Gastrocnemius medialis (tissue), 4 donors: ENCODE measurements at places on chromosomes 7 and 10. TPM values are rescaled to one million over a fixed set of nuclear protein-coding genes. Genes with fewer than 3 reads are reported as not detected.

The SNX10 gene
- 1.9 TPM for total RNA-seq

- no peak overlapping the region for H3K4me3 ChIP-seq
- no peaks in the 10 kb centered on the region for H3K27me3 ChIP-seq
- no peak for DNase-seq
Measured at GRCh38 chr10:75208181-75208580, 2.4 kb upstream of the VDAC2 start.

DNA sequence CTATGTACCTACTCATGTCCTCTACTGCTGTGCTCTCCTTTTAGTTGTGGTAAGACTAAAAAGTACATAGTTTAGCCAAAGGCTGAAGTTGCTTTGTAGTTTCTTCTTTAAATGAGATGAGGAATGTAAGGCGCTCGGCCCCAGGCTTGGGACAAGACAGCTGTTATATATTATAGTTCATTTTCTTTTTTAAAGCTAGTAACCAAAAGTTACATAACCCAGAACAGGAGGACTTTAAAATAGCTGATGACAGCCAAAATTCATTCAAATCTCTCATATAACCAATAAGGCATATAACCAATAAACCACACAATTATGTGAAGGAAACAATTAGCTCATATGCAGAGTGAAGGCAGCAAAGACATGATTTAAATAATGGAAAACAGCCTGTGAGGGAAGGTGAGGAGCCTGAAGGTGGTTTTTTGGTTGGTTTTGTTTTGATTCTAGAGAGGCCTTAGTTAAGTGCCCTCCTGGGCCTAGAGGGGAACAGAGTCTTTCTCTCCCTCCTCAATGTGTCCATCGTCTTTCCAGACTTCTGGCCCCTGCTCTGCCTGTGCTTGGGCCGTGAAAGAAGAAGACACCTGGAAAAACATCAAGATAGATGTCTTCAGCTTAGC lies 35.8 kb downstream of the SLC26A4 start:
- H3K4me3 ChIP-seq: no peak overlapping the region
- DNase-seq: no peak
- no peak overlapping the region for H3K27ac ChIP-seq
- H3K27me3 ChIP-seq: no peaks in the 10 kb centered on the region

The SYT15B gene
- 1.6 TPM for total RNA-seq

The TUBAL3 gene
- total RNA-seq: 0.18 TPM

- peaks cover 6% of the 10 kb centered on the region for H3K36me3 ChIP-seq
- peak overlapping the region; percentile 32 for H3K27ac ChIP-seq
- no peaks in the 10 kb centered on the region for H3K27me3 ChIP-seq
- H3K4me3 ChIP-seq: no peak overlapping the region
- no peaks in the 10 kb centered on the region for H3K4me1 ChIP-seq
Measured at GRCh38 chr7:135121868-135122267, 26.0 kb upstream of the TMEM140 start.

- no peaks in the 10 kb centered on the region for H3K27me3 ChIP-seq
- H3K27ac ChIP-seq: no peak overlapping the region
- no peaks in the 10 kb centered on the region for H3K36me3 ChIP-seq
- DNase-seq: no peak
- H3K4me1 ChIP-seq: no peaks in the 10 kb centered on the region
- no peak overlapping the region for H3K4me3 ChIP-seq
Measured at GRCh38 chr10:83605783-83606630, 533.3 kb upstream of the GHITM start.

- no peaks in the 10 kb centered on the region for H3K36me3 ChIP-seq
- H3K4me1 ChIP-seq: no peaks in the 10 kb centered on the region
- no peak overlapping the region for H3K27ac ChIP-seq
- DNase-seq: no peak
- H3K27me3 ChIP-seq: peaks cover 3% of the 10 kb centered on the region
Measured at GRCh38 chr10:101558204-101558603, 29.9 kb downstream of the POLL start.

DNA sequence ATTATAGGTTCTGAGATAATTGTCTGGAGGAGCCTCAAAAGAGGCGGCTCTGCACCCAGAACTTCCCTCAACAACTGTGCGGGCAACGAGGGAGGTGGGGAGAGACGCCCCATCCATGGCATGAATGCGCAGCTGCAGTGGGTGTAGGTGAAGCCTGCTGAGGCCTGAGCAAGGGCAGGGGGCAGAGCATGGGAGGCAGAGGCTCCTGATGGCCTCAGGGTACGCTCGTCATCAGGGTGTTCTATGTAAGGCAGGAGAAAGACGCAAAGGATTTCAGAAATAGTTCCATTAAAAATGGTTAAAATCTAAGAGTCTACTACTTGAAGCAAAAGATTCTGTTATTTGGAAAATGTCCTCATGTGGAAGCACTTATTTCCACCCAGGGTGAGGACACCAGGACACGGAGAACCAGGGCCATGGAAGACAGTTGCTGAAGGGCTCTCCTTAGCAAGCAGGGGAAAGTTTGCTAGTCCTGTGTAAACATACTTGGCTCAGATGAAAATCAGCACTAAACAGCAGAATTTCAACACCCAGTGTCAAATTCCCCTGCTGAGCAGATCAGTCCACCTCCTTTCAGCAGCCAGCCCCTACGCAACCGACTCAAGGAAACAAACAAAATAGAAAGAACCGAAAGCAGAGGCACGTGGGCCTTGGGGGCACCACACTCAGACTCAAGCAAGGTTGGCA lies 18.9 kb downstream of the INSIG1 start:
- no peaks in the 10 kb centered on the region for H3K4me1 ChIP-seq
- peaks cover 3% of the 10 kb centered on the region for H3K27me3 ChIP-seq
- H3K27ac ChIP-seq: no peak overlapping the region
- no peak overlapping the region for H3K4me3 ChIP-seq
- H3K36me3 ChIP-seq: no peaks in the 10 kb centered on the region

DNA sequence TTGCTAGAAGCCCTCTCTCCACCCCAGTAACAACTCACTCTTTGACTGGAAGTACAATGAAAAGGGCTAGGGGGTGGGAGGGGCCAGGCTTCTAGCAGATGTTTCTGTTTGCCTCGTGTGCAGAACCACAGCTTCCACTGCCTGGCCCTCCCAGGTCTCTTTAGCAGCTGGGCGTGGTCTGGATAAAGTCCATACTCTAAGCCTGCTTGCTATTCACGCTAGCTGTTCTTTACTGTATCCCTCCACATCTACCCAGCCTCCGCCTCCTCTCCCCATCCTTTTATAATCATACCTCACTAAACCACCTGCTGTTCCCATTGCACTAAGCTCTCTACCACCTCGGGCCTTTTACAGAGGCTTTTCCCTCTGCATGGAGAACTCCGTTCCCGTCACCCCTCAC lies 288.8 kb downstream of the CAMK1D start:
- H3K4me3 ChIP-seq: no peak overlapping the region
- no peaks in the 10 kb centered on the region for H3K4me1 ChIP-seq
- no peaks in the 10 kb centered on the region for H3K36me3 ChIP-seq
- H3K27me3 ChIP-seq: no peaks in the 10 kb centered on the region

GRCh38 chr7:25388681-25389080 lies 160.4 kb upstream of the NPVF start:
- H3K27me3 ChIP-seq: no peaks in the 10 kb centered on the region
- H3K36me3 ChIP-seq: no peaks in the 10 kb centered on the region
- no peaks in the 10 kb centered on the region for H3K4me1 ChIP-seq
- H3K27ac ChIP-seq: no peak overlapping the region

DNA sequence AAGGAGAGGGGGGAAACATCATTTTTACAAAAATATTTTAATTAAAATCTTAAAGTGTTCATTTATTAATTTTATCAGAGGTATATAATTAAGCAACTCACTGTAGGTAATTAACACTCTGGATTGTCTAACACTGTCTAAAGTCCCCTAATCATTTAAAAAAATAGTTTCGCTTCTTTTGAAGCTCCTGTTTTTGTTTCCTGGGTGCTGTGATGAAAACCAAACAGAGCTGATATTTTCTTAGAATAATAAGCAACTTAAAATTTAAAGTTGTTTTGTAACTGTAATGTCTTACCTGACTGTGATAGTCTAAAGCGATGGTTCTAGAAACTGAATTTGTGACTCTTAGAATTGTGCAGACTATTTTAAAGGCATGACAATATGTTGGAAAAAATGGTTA lies 961.0 kb downstream of the GATA3 start:
- H3K36me3 ChIP-seq: no peaks in the 10 kb centered on the region
- H3K4me1 ChIP-seq: no peaks in the 10 kb centered on the region
- H3K27ac ChIP-seq: no peak overlapping the region
- DNase-seq: no peak

GRCh38 chr10:3803295-3803926 lies 18.4 kb upstream of the KLF6 start:
- H3K27me3 ChIP-seq: no peaks in the 10 kb centered on the region
- H3K4me1 ChIP-seq: peaks cover 58% of the 10 kb centered on the region
- peak overlapping the region; percentile 91 for H3K27ac ChIP-seq
- H3K4me3 ChIP-seq: no peak overlapping the region

DNA sequence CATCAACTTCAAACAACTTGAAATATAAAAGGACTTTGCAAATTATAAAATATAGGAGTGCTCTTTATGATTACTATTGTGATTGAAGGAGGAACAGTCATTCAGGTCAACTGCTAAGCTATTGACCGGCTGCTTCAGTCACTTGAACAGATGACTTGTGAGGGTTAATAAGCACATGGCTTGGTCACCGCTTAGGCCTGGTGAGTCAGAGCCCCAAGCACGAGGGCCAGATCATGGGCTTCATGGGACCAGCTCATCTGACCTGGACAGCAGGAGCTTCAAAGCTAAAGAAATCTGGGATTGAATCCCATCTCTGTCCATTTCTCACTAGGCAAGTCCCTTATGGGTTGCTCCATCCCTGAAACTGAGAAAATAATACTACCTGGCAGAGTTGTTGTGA lies 60.4 kb upstream of the ADO start:
- no peak for DNase-seq
- no peak overlapping the region for H3K27ac ChIP-seq
- H3K27me3 ChIP-seq: no peaks in the 10 kb centered on the region
- H3K36me3 ChIP-seq: no peaks in the 10 kb centered on the region

GRCh38 chr10:108167766-108168165 lies 1003.3 kb upstream of the SORCS1 start:
- H3K27me3 ChIP-seq: no peaks in the 10 kb centered on the region
- H3K4me3 ChIP-seq: no peak overlapping the region
- H3K36me3 ChIP-seq: no peaks in the 10 kb centered on the region
- H3K4me1 ChIP-seq: no peaks in the 10 kb centered on the region
- DNase-seq: no peak

The DPY19L1 gene
- total RNA-seq: 4.9 TPM

DNA sequence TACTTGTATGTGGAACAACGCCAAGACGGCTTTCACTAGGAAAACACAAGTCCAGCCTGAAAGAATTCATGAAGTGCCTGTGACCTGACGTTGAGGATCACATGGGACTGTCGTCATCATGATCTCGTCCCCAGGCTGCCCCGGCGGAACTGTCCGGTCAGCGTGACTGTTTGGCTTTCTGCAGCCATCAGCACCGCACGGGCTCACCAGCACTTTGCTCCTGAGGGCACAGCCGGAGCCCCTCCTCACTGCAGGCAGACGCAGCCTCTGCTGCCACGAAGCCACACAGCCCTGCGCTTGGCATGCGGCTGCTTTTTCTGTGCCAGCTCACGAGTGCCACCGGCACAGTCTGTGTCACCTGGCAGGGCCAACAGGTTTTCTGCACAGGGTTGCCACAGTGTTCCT lies 9.4 kb upstream of the GET4 start:
- H3K27me3 ChIP-seq: no peaks in the 10 kb centered on the region
- peak overlapping the region; percentile 76 for H3K27ac ChIP-seq
- H3K4me3 ChIP-seq: no peak overlapping the region
- H3K36me3 ChIP-seq: no peaks in the 10 kb centered on the region

The ZNF716 gene
- total RNA-seq: not detected

GRCh38 chr7:143229054-143229790 lies 7.4 kb downstream of the TAS2R40 start:
- H3K27ac ChIP-seq: peak overlapping the region; percentile 4
- no peak overlapping the region for H3K4me3 ChIP-seq
- H3K27me3 ChIP-seq: no peaks in the 10 kb centered on the region
- no peaks in the 10 kb centered on the region for H3K4me1 ChIP-seq
- no peaks in the 10 kb centered on the region for H3K36me3 ChIP-seq

The CPN1 gene
- not detected for total RNA-seq

GRCh38 chr7:36904802-36905201 lies 180.5 kb upstream of the AOAH start:
- H3K4me1 ChIP-seq: no peaks in the 10 kb centered on the region
- no peak overlapping the region for H3K4me3 ChIP-seq
- no peaks in the 10 kb centered on the region for H3K36me3 ChIP-seq
- no peak for DNase-seq
- no peaks in the 10 kb centered on the region for H3K27me3 ChIP-seq
- no peak overlapping the region for H3K27ac ChIP-seq

The CFAP70 gene
- 1.8 TPM for total RNA-seq

DNA sequence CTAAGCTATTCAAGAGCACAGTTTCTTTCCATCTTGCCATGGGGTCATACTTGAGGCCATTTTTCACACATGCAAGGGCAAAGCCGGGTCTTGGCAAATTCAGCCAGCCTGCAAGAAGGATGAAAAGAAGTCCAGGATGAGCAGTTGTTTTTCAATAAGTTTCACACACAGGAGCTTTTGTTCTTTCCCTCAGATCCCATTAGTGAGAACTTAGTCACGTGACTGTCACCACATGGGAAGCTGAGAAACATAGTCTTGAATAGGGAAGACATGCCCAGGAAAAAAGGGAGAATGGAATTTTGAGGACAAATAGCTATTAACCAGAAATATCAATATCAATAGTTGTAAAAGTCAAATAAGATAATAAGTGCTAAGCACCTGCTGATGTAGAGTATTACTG lies 137.7 kb downstream of the AHR start:
- H3K4me1 ChIP-seq: no peaks in the 10 kb centered on the region
- no peak overlapping the region for H3K4me3 ChIP-seq
- no peak overlapping the region for H3K27ac ChIP-seq
- H3K27me3 ChIP-seq: no peaks in the 10 kb centered on the region

The PSD gene
- 2.6 TPM for total RNA-seq

GRCh38 chr10:66925896-66926715 lies at the start of gene LRRTM3:
Gene LRRTM3 (plus strand): TSS chr10:66926036.
- H3K27ac ChIP-seq: no peak within 1 kb of the TSS
- H3K4me1 ChIP-seq: peaks cover 15% of the 10 kb centered on the region

- peaks cover 97% of the 10 kb centered on the region for H3K27me3 ChIP-seq
- H3K27ac ChIP-seq: no peak overlapping the region
- no peak for DNase-seq
- no peak overlapping the region for H3K4me3 ChIP-seq
Measured at GRCh38 chr10:100735087-100735336, 10.4 kb upstream of the PAX2 start.

DNA sequence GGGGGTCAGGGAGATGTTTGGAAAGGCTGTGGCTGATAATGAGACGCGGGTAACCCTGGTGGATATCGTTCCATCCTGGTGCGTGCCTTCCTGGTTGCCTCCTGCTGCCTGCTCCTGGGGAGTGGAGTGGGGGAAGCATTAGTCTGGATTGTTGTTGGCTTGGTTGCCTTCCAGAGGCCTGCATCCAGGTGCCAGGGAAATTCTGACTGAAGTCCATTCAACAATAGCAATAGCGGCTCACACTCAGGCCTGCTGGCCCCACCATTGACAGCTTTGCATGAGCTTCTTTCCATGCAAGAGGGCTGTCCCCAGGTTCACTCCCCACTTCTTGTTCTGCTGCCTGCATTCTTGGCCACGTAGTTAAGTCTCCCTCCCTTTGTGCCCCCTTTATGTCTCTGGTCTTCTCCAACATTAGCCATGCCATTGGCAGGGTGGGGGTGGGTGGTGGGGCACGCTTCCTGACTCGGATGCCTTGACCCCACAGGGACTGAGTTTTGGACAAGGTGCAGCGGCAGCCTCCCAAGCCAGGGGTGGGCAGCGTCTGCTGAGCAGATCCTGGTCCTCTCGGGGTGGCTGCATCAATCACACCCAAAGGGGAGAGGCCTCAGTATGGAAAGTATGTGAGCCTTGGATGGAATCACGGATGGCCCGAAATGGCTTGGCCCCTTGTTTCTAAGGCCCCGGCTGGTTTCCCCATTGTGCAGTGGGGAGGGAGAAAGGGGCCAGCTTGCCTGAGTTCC lies 150.2 kb downstream of the GRK5 start:
- H3K4me3 ChIP-seq: no peak overlapping the region
- H3K27ac ChIP-seq: no peak overlapping the region
- DNase-seq: no peak
